ENCODE measurements at places on chromosomes 5 and 9. TPM values are rescaled to one million over a fixed set of nuclear protein-coding genes. Genes with fewer than 3 reads are reported as not detected.
A peak's percentile ranks its signal among the peaks of the same experiment; 100 is the strongest.

PLPPR1 gene
- total RNA-seq = 3.2 TPM

DNA sequence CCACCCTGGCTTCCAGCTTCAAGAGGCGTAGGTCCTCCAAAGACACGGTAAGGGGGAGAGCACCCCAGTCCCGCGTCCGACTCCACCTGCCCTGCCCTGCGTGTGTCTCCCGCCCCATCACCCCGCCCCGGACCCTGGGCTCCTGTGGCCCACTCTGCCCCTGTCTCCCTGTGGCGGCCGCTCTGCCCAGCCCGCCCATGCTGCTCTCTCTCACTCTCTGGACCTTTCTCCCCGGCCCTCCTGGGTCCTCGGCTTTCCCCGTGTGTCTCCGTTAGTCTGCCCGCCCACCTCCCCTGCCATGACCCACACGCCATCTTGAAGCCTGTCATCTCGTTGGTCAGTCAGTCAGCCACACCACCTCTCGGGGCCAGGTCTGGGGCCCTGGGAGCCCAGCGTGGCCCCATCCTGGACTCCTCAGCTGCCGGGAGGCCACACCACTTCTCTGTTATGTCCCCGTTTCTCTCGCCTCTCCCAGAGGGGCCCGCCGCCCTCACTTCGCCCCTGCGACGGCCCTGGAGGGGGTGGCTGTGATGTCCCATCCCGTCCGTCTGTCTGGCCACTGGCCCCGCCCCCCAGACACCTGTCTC is 4.5 kb downstream of the LRRC26 start:
- no peak for DNase-seq

- no peak for DNase-seq
Observed at GRCh38 chr5:851553-851952, 767 bp upstream of the ZDHHC11 start.

DNA sequence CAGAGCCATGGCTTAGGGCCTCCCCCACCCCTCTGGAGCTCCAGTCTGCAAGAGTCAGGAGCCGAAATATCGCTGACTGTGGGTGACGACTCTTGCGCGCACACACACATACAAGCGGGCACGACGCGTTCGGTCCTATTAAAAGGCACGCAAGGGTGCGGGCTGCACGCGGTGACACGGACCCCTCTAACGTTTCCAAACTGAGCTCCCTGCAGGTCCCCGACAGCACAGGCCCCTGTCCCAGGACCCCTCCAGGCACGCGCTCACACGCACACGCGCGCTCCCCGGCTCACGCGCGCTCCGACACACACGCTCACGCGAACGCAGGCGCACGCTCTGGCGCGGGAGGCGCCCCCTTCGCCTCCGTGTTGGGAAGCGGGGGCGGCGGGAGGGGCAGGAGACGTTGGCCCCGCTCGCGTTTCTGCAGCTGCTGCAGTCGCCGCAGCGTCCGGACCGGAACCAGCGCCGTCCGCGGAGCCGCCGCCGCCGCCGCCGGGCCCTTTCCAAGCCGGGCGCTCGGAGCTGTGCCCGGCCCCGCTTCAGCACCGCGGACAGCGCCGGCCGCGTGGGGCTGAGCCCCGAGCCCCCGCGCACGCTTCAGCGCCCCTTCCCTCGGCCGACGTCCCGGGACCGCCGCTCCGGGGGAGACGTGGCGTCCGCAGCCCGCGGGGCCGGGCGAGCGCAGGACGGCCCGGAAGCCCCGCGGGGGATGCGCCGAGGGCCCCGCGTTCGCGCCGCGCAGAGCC is at the start of gene GRIN1:
Gene GRIN1, plus strand, starts transcription at position 433 of the 746 bp plus-strand sequence. CDS start 333 bp downstream, outside the sequence.
- peak; percentile 89 for DNase-seq
